ENCODE measurements at places on chromosomes 6 and 20.

- no peak for DNase-seq
These were observed 23.0 kb downstream of the ELOVL5 start for GRCh38 chr6:53325785-53326184.

GRCh38 chr20:13913572-13913971, 76.8 kb downstream of the SEL1L2 start:
- DNase-seq, result no peak

DNA sequence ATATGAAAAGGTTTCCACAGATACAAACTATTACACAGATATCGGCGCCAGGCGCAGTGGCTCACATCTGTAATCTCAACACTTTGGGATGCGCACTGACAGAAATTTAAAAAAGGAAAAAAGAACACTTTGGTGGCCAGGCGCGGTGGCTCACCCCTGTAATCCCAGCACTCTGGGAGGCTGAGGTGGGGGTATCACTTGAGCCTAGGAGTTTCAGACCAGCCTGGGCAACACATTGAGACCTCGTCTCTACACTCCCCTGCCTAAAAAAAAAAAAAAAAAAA, 41.6 kb downstream of the NUDT3 start:
- no peak for DNase-seq

DNA sequence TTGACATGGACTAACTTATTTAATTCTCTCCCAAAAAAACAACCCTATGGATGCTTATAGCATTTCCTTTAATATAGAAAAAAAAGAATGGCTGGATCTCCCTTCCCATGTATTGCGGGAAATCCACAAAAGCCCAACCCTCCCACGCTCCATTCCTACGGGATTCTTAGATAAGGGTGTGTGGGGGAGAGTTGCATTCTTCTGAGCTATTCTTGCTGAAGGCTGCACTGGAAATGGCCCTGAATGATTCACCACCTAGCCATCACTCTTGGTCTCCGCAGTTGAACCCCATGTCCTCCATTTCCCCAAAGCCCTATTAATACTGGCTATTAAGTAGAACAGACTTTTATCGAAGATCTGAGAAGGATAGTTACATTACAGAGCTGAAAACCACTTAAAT, 41.9 kb upstream of the ADGRF5 start:
- DNase-seq, result no peak

DNA sequence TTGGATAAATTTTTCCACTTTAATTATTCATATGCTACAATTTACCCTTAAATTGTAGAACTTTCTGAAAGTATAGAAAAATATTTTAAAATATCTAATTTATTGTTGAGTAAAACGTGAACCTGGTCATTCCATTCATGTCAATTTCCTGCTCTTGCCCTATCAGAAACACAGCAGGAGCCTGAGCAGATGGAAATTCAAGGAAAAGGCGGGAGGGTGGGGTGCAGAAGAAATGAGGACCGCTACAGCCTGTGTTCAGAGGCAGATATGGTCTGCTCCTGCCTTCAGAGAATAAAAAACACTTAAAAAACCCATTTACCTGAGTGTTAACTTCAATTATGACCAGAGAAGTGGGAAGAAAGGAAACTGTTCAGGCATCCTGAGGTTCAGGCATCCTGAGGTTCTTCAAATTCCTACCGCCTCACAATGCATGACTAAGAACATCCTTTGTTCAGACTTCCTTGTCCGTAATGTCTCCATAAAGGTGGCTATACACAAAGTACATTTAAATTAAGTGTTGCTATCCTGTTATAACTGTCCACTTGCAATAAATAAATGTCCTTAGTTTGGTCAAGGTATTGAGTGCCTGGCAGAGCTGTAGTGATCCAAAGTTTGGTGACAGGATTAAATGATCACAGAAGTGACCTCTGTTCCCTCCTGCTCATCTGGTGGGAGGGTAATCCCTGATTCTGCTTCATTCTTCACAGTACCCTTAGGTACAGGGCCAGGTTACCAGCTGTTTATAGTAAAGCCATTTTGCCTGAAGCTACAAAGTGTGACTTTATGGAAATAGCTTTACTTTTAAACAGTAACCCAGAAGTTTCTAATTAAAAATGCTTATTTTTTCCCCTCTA, 109.1 kb downstream of the MAN1A1 start:
- no peak for DNase-seq

DNA sequence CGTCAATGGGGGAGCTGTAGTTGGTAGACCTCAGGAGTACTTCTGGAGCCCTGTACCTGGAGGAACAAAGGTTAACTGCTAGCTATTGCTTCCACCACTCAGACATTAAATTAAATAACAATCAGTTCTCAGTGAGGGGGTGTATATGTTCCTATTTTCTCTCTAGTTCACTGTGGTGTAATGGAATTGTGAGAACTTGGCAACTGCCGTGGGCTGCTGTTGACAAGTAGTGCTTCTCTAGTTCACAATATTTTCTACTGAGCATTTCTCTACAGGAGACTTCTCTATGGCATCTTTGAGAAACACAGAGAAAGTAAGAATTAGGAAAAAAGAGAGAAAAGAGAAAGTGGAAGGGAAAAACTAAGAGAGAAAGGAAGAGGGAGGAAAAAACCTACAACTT, 23.4 kb upstream of the GSTA4 start:
- no peak for DNase-seq

DNA sequence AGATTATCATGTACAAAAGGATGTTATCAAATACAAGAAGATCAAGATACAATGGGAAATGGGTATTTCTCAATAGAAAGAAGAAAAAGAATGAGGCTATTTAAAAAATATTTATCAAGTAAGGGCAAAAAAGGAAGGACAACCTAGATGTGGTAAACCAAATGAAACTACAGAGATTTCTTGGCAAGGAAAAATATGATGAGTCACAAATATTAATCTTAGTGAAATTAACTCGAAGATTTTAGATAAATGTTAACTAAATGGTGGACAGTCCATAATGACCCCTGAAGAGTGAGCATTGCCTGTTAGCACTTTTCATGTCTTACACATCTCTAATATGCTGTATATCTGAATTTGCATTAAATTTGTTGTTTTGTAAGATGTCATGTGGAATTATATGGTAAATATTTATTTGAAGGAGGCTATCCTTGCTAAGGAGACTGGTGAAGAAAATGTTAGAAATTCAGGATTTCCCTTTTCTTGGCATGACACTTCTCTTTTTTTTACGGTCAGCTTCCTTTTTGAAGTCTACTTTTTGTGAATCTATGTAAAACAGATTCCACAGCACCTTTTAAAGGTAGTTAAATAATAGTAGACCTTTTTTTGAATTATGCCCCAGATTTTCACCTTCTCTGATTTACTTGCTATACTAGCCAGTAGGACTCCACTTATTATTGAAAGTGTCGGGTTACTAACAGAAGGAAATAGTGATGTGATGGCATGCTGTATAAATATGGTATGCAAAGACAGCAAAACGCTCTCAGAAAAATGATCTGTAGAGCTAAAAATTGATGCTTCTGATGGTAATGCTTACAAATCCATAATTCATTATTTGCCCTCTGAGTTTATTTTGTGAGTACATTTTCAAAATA, 120.5 kb downstream of the HIVEP1 start:
- no peak for DNase-seq

DNA sequence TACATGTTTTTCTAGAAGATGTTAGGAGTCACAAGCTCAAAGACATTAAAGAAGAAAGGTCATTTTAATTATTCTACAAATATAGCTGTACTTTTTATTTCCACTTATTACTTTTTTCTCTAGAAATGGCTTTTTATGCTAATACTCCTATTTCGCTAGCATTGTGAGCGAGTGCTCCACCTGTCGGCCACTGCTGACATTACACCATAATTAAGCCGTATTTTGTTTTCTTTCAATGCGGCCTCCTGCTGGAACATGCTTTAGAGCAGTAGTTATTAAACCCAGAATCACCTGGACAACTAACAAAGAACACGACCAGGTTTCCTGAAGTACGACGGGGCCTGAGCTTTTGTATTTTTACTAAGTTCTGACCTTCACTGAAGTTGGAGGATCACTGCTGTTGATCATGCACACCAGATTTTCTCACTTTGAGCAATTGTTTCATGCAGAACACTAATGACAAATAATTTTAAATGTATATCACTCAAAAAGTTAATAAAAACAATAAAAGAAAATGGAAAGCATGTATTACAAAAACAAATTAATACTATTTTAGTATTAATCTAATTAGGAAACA, 74.1 kb upstream of the PAK5 start:
- DNase-seq, result peak; percentile 7

DNA sequence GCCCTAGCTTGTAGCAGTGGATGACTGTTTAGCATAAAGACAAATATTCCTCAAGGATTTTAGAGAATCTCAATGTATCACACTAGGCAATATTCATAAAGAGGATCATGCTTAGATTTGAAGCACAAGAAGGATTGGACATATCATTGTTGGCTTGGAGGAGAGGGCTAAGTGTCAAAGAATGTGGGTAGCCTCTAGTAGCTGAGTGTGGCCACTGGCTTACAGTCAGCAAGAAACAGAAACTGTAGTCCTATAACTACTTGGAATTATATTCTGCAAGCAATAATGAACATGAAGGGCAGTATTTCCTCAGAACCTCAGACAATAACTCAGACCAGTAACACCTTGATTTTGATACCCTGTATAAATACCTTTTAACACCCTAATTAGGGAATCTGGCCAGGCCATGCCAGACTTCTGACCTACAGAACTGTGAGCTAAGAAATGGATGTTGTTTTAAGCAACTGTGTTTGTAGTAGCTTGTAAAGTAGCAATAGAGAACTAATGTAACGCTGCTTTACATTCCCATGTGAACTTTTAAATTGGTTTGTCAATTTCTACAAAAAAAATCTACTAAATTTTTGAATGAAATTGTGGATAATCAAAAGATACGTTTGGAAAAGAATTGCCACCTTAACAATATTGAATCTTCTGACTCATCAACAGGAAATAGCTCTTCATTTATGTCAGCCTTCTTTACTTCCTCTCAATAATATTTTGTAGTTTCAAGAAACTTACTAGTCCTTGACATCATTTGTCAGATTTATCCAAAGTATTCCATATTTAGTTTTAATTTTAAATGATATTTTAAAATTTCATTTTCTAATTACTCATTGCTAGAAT, 65.2 kb upstream of the RSPO3 start:
- no peak for DNase-seq

Data from H54 (cell line).